HT1080 (cell line): ENCODE measurements at places on chromosomes 5 and 9. TPM values are rescaled to one million over a fixed set of nuclear protein-coding genes. Genes with fewer than 3 reads are reported as not detected.

Gene BICD2
- 46.5 and 51.8 TPM in 2 replicates for total RNA-seq

Gene TAF9
- total RNA-seq: 144 and 189 TPM in 2 replicates

Gene ST8SIA4
- not detected in 2 replicates for total RNA-seq

Gene SLC28A3
- 0.02 and 0.03 TPM in 2 replicates for total RNA-seq

Gene GSN
- total RNA-seq: 66.5 and 75.8 TPM in 2 replicates

Gene KIF24
- 5.8 and 8.3 TPM in 2 replicates for total RNA-seq

Gene CERCAM
- total RNA-seq: 60.9 and 65.5 TPM in 2 replicates

Gene GDNF
- 1.0 and 1.4 TPM in 2 replicates for total RNA-seq

Gene GMCL2
- total RNA-seq: not detected in 2 replicates

Gene GRM6
- total RNA-seq: not detected in 2 replicates

Gene IL33
- not detected in 2 replicates for total RNA-seq

Gene SV2C
- not detected in 2 replicates for total RNA-seq

Gene PTAR1
- total RNA-seq: 32.6 and 45.6 TPM in 2 replicates

Gene F12
- 8.5 and 15.2 TPM in 2 replicates for total RNA-seq

Gene HTR1A
- not detected in 2 replicates for total RNA-seq

Gene PCDHGB1
- 0.53 and 1.4 TPM in 2 replicates for total RNA-seq

Gene GPR150
- total RNA-seq: not detected in 2 replicates

Gene IFNE
- 0.43 and 0.94 TPM in 2 replicates for total RNA-seq
